GM23248 (cell line): ENCODE measurements at places on chromosomes 1 and 21.

- peak; percentile 59 for DNase-seq
Measured at GRCh38 chr1:44801491-44802305, 1.5 kb downstream of the PLK3 start.

GRCh38 chr1:70487910-70488665 is 77.0 kb downstream of the CTH start:
- DNase-seq: peak; percentile 54

GRCh38 chr21:24045775-24046215 is 1561.5 kb downstream of the MRPL39 start:
- peak; percentile 0 for DNase-seq

DNA sequence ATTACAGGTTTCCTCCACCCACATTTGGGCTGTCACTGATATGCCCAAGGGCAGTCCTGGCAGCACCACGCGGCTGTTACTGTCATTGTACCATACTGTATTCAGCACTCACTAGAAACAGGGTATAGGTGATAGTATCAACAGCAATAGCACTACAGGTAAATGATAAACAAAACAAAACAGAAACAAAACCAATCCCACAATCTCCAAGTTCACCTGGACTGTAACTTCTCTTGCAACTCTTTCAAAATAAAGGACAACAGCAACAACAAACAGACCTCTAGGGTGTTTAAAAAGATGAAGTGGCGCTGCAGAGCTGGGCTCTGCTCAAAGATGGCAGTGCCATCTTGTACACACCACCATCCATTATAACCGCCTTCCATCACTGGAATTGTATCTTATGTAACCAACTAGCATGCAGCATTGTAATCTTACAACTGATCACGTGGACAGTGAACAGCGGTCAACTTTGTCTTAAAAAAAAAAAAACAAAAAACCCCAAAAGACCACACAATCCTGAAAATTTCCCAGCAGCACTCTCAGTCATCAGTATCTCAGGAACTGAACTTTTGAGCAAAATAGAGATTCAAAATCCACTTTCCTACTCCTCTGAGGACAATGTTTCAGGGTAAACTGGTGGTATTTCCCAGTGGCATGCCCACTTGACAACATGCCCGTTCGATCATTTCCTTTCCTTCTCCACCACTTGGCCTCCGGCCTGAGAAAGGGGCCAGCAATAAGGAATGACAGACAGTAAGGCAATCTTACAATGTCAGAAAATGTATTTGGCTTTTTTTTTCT is 3.8 kb downstream of the IRF2BP2 start:
- DNase-seq: peak; percentile 70

DNA sequence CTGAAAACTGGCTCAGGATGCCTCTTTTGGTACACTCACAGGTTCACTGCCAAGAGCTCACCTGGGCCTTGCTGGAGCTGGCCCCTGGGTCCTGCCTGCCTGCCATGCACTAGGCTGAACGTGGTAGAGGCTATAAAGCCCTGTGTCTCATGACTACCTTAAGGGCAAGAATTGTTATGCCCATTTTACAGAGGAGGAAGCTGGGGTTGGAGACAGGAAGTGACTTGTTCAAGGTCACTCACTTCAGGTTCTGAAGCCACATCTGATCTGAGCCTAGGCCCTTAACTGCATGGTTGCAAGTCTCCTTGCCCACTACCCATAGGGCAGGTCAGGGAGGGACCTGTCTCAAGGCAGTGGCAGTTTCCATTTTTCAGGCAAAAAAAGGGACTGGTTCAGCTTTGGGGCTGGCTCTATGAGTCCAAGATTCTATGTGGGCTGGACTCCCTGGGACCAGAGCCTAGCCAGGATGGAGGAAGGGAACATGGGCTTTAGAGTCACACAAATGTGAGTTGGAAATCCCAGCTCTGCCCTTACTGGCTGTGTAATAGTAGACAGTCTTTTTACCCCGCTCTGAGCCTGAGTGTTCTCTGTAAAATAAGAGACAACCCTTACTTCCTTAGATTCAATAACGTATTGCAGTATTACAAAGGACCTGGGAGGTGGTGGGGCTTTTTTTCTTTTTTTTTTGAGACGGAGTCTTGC is 7.8 kb downstream of the STK40 start:
- no peak for DNase-seq

DNA sequence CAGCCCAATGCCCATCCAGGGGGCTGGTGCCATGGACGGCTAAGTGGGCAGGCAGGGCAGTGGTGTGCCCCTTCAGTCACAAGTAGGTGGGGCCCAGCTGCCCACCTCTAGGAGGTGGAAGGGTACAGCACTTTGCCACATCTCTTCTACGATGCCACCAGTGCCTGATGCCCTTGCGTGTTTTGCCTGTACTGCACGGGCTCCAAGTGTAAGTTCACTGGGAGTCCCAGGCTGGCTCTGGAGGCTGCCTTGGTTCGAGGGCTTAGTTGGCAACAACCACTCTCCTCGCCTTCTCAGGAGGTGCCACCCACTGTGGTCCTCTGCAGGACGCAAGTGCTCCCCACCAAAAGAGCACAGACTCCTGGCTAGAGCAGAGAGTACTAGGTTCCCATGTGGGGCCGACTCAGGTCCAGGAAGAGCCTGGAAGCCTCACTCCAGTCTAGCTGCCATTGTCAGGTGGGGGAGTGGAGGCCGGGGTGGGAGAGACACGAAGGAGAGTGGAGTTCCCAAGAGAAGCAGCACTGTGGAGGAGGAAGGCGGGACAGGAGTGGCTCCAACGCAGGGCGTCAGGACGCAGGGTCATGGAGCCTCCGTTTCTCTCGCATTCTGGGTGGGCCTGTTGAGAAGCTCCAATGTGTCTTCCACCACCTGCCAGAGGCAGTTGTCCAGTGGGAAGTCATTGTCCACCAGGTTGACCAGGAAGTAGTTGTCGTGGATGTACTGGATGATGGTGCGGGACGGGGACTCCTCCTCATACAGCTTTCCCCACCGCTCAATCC is 15.5 kb downstream of the MTHFR start:
- DNase-seq: no peak

- no peak for DNase-seq
Measured at GRCh38 chr1:48552903-48553606, 81.1 kb upstream of the SPATA6 start.

GRCh38 chr1:98405581-98406074 is 255.9 kb upstream of the SNX7 start:
- DNase-seq: no peak

- DNase-seq: no peak
Measured at GRCh38 chr1:164296172-164296571, 262.8 kb upstream of the PBX1 start.

DNA sequence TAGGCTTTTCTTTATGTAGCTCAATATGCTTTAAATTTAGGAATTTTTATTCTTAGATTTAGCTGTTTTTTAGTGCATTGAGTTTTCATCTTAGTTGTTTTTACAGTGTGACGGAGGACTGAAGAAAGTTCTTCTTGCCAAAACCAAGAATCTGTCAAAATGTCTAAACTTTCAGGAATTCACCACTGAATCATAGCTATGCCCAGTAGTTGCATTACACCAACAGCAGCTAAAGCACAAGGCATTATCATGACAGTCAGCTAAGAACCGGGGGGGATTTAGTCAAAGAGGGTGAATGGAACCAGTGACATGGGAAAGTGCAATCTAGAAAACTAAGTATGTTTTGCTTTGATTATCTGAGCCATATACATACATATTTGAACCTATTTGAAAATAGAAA is 6.5 kb upstream of the C1orf146 start:
- peak; percentile 86 for DNase-seq

GRCh38 chr1:18631496-18632217 is 1.0 kb downstream of the PAX7 start:
- no peak for DNase-seq

GRCh38 chr1:70760154-70760553 is 287.5 kb downstream of the PTGER3 start:
- DNase-seq: peak; percentile 6

GRCh38 chr1:181264821-181265220 is 176.3 kb downstream of the IER5 start:
- no peak for DNase-seq

GRCh38 chr1:159804924-159805323 is 2.8 kb downstream of the FCRL6 start:
- peak; percentile 46 for DNase-seq

- DNase-seq: no peak
Measured at GRCh38 chr1:117232531-117232930, 21.8 kb upstream of the VTCN1 start.

DNA sequence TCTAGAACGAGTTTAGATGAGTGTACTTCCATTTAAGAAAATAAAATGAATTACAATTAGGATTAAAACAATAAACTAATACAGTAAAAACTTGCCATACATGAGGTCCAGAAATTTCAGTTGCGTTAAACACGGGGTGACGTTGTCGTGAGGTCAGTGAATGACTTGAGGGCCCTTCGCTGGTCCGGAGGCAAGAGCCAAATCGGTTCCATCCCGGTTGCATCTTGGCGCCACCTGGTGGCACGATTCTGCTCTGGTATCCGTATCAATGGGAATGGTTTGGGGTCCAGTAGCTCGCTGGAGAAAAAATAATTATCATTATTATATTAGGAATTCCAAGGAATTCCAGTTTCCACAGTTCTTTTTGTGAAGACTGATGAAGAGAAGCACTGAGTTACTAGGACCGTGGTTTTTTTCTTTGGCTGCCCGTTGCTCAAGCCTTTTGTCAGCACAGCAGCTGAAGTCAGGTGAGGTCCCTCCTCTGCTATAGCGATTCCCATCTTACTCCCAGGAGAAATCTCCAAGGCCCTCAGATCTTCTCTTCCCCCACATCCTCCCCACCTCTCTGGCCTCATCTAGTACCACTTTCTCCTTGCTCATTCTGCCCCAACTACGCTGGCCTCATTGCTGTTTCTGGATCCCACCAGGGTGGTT is 161.4 kb downstream of the SLC35F3 start:
- peak; percentile 82 for DNase-seq

DNA sequence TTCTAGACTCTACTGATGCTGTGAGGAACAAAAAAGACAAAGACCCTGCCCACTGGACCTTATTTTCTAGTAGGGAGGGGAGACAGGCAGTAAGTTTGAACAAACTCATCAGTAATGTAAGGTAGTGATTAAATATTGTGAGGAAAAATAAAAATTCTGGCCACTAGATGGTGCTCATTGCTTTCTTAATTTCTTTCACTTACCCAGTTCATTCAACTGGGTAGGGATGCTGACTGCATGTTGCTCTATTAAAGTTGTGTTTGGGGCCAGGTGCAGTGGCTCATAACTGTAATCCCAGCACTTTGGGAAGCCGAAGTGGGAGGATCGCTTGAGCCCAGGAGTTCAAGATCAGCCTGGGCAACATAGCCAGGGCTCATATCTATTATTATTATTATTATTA is 6.3 kb upstream of the KYAT3 start:
- DNase-seq: peak; percentile 70

DNA sequence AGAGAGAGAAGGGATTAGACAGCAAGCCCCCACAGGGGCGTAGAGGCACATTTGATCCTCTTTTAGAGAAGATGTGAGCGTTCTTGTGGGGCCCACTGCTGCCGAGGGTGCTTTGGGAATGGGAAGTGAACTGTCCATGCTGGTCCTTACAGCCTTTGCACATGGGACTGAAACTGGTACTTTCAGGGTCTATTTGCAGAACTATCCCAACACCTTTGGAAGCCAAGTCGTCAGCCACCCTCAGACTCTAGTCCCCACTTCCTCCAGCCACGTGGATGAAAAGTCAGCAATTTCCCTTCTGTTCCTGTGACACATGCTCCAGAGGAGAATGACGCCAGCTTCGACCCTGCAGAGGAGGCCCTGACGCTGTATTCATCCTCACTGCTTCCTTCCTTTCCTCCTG is 2.6 kb upstream of the RAB7B start:
- DNase-seq: no peak

- DNase-seq: peak; percentile 19
Measured at GRCh38 chr1:119827010-119827409, 15.8 kb upstream of the REG4 start.

- DNase-seq: no peak
Measured at GRCh38 chr1:231020139-231020601, 19.9 kb downstream of the FAM89A start.

- no peak for DNase-seq
Measured at GRCh38 chr1:151265446-151266236, 11.1 kb downstream of the PSMD4 start.

DNA sequence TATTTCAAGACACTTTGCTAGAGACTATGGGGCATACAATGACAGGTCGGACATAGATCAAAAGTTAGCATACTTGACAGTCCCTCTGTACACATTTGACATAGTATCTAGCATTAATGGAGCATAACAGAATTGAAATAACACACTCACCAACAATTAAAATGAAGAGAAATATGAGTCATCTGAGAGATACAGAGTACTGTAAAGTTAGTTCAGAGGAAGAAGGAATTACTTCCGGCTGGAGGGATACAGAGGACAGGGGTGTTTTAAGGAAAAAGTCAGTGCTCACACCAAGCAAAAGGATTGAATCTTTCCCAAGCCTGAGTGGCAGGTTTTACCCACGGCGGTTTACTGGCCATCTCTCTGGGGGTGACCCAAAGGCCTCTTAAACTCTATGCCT is 2.4 kb downstream of the ZMYND12 start:
- no peak for DNase-seq

- DNase-seq: peak; percentile 21
Measured at GRCh38 chr1:161017756-161018630, 3.0 kb downstream of the F11R start.

GRCh38 chr1:85339656-85340399 is 63.4 kb upstream of the BCL10 start:
- no peak for DNase-seq

- no peak for DNase-seq
Measured at GRCh38 chr1:119910618-119911017, 14.3 kb upstream of the ADAM30 start.

DNA sequence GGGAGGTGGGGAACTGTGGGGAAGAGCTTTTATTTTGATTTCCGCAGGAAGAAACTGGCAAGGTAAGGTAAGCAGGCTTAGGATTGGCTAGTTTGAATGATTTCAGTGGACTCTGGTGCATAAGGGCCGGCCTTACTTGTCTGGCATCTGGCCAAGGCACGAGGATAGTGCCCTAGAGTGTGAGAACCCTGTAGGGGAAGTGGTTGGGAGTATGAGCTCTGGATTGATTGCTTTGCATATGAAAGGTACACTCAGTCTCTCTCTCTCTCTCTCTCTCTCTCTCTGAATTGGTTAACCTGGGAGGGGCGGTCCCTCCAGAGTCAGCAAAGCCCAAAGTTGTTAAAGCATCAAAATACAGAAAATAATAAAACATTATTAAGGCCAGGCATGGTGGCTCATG is 463.0 kb downstream of the SIPA1L2 start:
- no peak for DNase-seq

- peak; percentile 5 for DNase-seq
Measured at GRCh38 chr1:237041795-237042525, at the start of gene RYR2. TSS of gene RYR2 (plus strand) at chr1:237042184. CDS start at chr1:237042522, 338 bp downstream.

DNA sequence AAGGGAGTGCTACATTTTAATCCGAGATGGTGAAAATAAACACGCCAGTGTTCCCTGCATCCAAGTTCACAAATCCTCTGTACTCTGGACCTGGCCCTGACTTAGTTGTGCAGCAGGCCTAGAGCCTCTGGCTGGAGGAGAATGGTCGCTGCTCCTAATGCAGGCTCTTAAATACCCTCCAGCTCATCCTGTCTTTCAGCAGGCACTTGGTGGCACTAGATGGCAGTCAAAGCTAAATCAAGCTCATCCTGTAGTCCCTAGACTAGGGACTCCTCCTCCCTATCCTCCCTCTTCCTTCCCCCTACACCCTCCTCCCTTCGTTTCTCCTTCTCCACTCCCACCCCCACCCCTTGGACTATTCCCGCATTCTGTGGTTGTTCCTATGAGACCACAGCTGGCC is 41.6 kb upstream of the MTR start:
- peak; percentile 24 for DNase-seq
